MCF 10A (cell line): ENCODE measurements at places on chromosomes 4 and X. TPM values are rescaled to one million over a fixed set of nuclear protein-coding genes. Genes with fewer than 3 reads are reported as not detected.

The SMIM10L2A gene
- total RNA-seq, result 0.16 and 0.20 TPM in 2 replicates

GRCh38 chrX:38225093-38225492, 4.4 kb upstream of the SRPX start:
- H3K4me1 ChIP-seq, result no peaks in the 10 kb centered on the region
- H3K36me3 ChIP-seq, result no peaks in the 10 kb centered on the region
- no peak overlapping the region for H3K27ac ChIP-seq

- DNase-seq, result no peak
- H3K27me3 ChIP-seq, result peaks cover 17% of the 10 kb centered on the region
- H3K36me3 ChIP-seq, result no peaks in the 10 kb centered on the region
- H3K4me3 ChIP-seq, result no peak overlapping the region
Measured at GRCh38 chrX:17707731-17708130, 29.6 kb upstream of the SCML1 start.

GRCh38 chrX:119887721-119888425, 7.8 kb upstream of the AKAP14 start:
- H3K36me3 ChIP-seq, result no peaks in the 10 kb centered on the region
- no peaks in the 10 kb centered on the region for H3K4me1 ChIP-seq
- H3K27ac ChIP-seq, result no peak overlapping the region
- H3K27me3 ChIP-seq, result no peaks in the 10 kb centered on the region
- peak overlapping the region; percentile 33 for H3K4me3 ChIP-seq

GRCh38 chr4:38519666-38520065, 144.3 kb upstream of the KLF3 start:
- no peaks in the 10 kb centered on the region for H3K27me3 ChIP-seq
- H3K27ac ChIP-seq, result no peak overlapping the region
- no peak for DNase-seq
- no peaks in the 10 kb centered on the region for H3K36me3 ChIP-seq

- H3K27ac ChIP-seq, result no peak overlapping the region
- no peaks in the 10 kb centered on the region for H3K36me3 ChIP-seq
- no peak for DNase-seq
- H3K4me3 ChIP-seq, result no peak overlapping the region
Measured at GRCh38 chr4:107349732-107350131, 313.6 kb upstream of the DKK2 start.

DNA sequence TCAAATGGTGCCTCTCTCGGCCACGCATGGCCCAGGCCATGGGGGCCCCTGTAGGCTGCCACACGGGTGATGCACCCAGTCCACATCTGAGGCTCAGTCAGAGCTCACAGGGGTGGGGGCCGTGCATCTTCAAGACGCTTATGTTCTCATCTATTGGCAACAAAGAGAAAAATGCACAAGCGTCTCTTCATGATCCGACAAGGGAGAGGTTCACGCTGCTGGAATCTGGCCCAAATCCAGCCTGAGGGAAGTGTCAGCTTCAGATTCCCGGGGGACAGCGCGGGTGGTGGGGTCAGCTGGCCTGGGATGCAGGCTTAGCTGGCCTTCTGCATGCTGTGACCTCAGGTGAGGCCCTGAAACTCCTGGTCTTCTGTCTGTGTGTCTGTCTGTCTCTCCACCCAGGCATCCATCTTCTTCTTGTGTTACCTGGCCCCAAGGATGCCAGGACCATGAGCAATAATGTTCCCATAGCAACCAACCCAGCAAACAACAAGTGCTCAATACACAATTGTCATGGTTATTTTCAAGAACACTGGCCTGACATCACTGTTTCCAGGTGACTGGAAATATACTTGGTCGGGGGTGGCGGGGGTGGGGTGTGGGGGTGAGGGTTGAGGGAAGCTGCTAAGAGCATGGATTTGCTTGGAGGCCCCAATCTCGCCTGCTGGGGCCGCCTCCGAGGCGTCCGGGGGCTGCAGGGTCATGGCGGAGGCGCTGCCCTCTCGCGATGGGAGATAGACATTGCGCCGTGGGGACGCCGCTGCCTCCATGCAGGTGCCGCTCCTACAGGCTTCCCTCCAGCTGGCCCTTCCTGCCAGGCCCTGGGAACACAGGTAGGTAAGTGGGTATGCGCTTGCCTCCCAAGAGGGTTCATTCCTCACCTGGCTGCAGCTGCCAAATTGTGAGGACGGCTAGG, 48.3 kb downstream of the ABLIM2 start:
- no peak overlapping the region for H3K27ac ChIP-seq
- H3K27me3 ChIP-seq, result peaks cover 3% of the 10 kb centered on the region
- no peaks in the 10 kb centered on the region for H3K36me3 ChIP-seq
- H3K4me1 ChIP-seq, result peaks cover 8% of the 10 kb centered on the region
- DNase-seq, result peak; percentile 34
